WTC11 (cell line): ENCODE measurements at places on chromosomes 7 and 10. TPM values are rescaled to one million over a fixed set of nuclear protein-coding genes. Genes with fewer than 3 reads are reported as not detected.

GRCh38 chr7:151847136-151847535 is 29.8 kb downstream of the PRKAG2 start:
- no peaks in the 10 kb centered on the region for H3K27me3 ChIP-seq
- H3K36me3 ChIP-seq: no peaks in the 10 kb centered on the region
- no peak overlapping the region for H3K27ac ChIP-seq
- no peak for DNase-seq
- H3K4me1 ChIP-seq: 0 out of 2 replicates have a peak, but pooled peaks cover 2% of the 10 kb centered on the region

GRCh38 chr10:7043055-7043653 is 367.7 kb downstream of the SFMBT2 start:
- H3K4me1 ChIP-seq: no peaks in the 10 kb centered on the region
- no peak for DNase-seq
- no peaks in the 10 kb centered on the region for H3K36me3 ChIP-seq
- no peak overlapping the region for H3K27ac ChIP-seq
- peaks cover 4% of the 10 kb centered on the region; the same call in 1 of the 2 replicates for H3K27me3 ChIP-seq

DNA sequence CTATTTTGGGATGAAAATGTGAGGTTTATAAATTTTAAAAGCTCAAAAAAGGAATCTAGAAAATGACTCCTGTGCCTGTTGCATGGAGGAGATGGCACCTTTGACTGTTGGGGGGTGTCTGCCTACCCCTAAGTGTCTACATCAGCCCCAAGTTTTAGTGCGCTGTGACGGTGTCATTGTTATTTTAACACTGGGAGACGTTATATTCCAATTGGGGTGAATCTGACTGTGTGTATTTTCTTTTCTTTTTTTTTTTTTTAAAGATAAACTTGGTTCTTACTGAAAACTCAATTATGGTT is 517 bp downstream of the SRGN start:
- no peak overlapping the region for H3K4me3 ChIP-seq
- no peaks in the 10 kb centered on the region for H3K36me3 ChIP-seq
- no peak overlapping the region for H3K27ac ChIP-seq
- H3K27me3 ChIP-seq: no peaks in the 10 kb centered on the region
- DNase-seq: no peak

DNA sequence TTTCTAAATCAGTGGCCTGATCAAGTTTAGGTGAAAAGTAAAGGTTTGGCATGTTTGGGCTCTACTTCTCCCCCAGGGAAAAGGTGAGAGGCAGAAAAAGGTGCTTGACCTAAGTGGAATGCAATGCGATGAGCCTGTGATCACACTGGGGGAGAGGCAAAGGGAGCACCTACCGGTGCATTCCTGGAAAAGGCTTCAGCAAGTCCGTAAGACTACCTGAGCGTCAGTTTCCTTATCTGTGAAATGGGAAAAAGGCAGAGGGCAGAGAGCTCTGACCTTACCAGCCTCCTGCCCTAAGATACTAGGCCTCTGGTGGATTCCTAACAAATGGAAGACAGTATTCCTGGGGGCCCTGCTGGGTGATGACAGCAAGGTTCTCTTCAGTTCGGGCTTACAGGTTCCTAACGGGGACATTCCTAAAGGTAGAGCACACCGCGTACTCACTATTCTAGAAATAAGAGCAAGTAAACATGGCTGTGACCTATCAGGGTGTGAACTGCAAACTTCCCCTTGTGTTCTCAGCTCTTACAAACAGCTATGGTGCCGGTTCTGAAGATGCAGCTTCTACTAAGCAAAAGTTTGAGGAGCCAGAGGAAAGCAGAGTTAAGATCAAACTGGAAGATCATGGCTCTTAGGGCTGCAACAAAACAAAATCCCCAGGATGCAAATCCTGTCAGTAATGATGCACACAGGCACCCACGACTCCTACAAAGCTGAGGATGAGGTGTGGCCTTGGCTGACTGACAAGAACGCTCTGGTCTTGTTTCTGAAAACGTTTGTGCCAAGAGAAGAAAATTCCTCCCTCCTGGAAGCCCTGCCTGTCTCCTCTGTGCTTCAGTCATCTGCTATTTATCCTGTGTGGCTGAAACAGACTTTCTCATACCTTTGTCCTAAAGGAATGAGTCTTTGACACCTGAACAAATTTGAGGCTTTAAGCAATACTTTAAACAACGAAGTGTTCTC is 13.3 kb upstream of the ACSL5 start:
- H3K4me1 ChIP-seq: peaks cover 5% of the 10 kb centered on the region; the same call in 1 of the 2 replicates
- H3K36me3 ChIP-seq: no peaks in the 10 kb centered on the region
- peaks cover 6% of the 10 kb centered on the region for H3K27me3 ChIP-seq
- no peak overlapping the region for H3K4me3 ChIP-seq

Gene VAX1
- 0.04 TPM in 1 of 3 replicates, not detected in the others for total RNA-seq

- no peak for DNase-seq
- no peaks in the 10 kb centered on the region for H3K27me3 ChIP-seq
- H3K27ac ChIP-seq: no peak overlapping the region
- peaks cover 21% of the 10 kb centered on the region for H3K36me3 ChIP-seq
- H3K4me1 ChIP-seq: peaks cover 29% of the 10 kb centered on the region
Observed at GRCh38 chr7:98291717-98292116, 10.2 kb downstream of the BRI3 start.

- H3K27ac ChIP-seq: no peak overlapping the region
- no peaks in the 10 kb centered on the region for H3K4me1 ChIP-seq
- peaks cover 4% of the 10 kb centered on the region for H3K27me3 ChIP-seq
- H3K36me3 ChIP-seq: peaks cover 5% of the 10 kb centered on the region
Observed at GRCh38 chr7:150862356-150862755, 10.0 kb downstream of the AOC1 start.

Gene CHAT
- not detected in 3 replicates for total RNA-seq

Gene RAMP3
- total RNA-seq: 0.85 to 1.2 TPM (median 1.1 TPM) in 3 replicates

DNA sequence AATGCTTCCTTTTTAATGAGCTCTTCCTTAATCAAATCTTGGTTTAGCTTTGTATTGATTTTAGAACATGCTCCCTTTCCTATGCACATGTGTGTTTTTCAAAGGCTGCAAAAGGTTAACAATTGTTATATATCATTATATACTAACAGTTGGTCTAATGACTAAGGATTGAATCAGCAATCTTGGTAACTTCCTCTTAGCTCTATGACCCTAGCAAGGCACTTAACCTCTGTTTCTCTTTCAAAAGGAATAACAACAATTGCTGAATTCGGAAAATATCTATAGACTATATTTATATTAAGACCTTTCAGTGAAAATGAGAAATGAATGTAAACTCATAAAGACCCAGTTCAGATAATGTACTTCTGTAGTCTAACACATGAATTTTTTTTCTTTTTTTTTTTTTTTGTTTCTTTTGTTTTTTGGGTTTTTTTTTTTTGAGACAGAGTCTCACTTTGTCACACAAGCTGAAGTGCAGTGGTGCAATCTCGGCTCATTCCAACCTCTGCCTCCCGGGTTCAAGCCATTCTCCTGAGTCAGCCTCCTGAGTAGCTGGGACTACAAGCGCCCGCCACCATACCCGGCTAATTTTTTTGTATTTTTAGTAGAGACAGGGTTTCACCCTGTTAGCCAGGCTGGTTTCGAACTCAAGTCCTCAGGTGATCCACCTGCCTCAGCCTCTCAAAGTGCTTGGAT is 48.8 kb downstream of the HOXA1 start:
- no peak overlapping the region for H3K4me3 ChIP-seq
- no peak for DNase-seq
- H3K4me1 ChIP-seq: no peaks in the 10 kb centered on the region
- H3K36me3 ChIP-seq: peaks cover 8% of the 10 kb centered on the region
- no peak overlapping the region for H3K27ac ChIP-seq

DNA sequence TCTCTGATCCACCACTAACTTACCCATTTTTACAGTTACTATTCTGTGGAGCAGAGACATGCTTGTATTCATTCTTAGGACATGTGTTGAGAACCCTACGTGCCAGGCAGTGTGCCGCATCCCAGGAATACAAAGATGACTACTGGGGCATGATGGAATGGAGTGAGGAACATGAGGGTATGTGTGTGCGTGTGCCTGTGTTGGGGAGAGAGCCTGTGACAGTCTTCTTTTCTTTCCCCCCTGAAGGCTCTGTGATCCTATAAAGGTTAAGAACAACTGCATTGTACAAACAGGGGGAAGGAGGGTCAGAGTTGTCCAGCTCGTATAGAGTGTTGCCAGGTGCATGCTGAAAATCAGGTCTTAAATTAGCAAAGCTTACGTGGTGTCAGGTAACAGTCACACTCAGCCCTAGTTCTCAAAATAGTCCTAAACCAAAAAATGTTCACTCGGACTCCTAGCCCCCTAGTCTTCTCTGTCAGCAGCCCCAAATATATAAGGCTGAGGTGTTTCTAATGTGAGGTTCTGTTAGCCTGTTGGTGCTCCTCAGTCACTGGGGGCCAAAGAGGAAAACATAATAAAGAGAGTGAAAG is 161.9 kb downstream of the CELF2 start:
- no peaks in the 10 kb centered on the region for H3K36me3 ChIP-seq
- no peak overlapping the region for H3K27ac ChIP-seq
- DNase-seq: no peak
- H3K4me3 ChIP-seq: no peak overlapping the region
- H3K27me3 ChIP-seq: no peaks in the 10 kb centered on the region

Gene SEMA4G
- 9.7 to 13.0 TPM (median 11.8 TPM) in 3 replicates for total RNA-seq

Gene CREB5
- 1.1 to 1.7 TPM (median 1.3 TPM) in 3 replicates for total RNA-seq

GRCh38 chr7:12694817-12695216 is 7.4 kb downstream of the ARL4A start:
- no peak overlapping the region for H3K4me3 ChIP-seq
- no peak for DNase-seq
- H3K27me3 ChIP-seq: no peaks in the 10 kb centered on the region
- H3K27ac ChIP-seq: 0 out of 2 replicates have a peak overlapping the region, but pooled peaks have one; percentile 1
- H3K4me1 ChIP-seq: peaks cover 33% of the 10 kb centered on the region

Gene CLEC5A
- not detected in 3 replicates for total RNA-seq

Gene PRKG1
- total RNA-seq: 15.6 to 16.5 TPM (median 15.7 TPM) in 3 replicates

Gene CTNNA3
- total RNA-seq: 3.4 to 6.1 TPM (median 4.0 TPM) in 3 replicates

- H3K27me3 ChIP-seq: no peaks in the 10 kb centered on the region
- H3K4me1 ChIP-seq: peaks cover 38% of the 10 kb centered on the region
- no peak for DNase-seq
- no peaks in the 10 kb centered on the region for H3K36me3 ChIP-seq
- no peak overlapping the region for H3K27ac ChIP-seq
Observed at GRCh38 chr10:77912576-77912975, 14.0 kb downstream of the DLG5 start.

DNA sequence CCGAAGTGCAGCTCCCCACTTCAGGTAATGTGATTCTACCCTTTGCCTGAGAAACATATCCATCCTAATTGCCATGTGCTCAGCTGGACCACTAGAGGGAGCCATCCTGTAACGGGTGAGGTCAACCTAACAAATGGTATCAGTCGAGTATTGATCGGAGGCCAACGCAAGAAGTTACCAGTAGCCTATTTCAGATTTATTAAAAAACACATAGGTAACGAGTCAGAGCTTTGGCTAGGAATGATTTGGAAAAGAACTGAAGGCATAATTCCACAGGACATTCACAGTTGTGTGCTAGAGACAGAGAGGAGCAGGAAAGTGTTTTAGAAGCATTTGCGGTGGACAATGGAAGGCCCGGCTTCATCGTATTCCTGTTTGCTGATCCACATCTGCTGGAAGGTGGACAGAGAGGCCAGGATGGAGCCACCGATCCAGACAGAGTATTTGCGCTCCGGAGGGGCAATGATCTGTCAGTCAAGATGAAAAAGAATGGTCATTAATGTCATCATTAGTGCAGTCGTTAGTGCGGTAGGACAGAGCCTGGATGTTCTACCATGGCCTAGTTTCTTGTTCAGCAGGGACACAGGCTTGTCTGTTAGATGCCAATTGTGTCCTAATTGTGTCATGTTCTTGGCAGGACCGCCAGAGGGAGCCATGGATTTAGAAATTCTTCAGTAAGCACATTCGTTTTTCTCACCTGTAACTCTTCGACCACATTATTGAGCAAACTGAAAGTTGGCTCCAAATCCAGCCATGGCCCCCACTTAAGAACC is 17.5 kb downstream of the ACTA2 start:
- no peaks in the 10 kb centered on the region for H3K36me3 ChIP-seq
- peak; percentile 74 for DNase-seq

DNA sequence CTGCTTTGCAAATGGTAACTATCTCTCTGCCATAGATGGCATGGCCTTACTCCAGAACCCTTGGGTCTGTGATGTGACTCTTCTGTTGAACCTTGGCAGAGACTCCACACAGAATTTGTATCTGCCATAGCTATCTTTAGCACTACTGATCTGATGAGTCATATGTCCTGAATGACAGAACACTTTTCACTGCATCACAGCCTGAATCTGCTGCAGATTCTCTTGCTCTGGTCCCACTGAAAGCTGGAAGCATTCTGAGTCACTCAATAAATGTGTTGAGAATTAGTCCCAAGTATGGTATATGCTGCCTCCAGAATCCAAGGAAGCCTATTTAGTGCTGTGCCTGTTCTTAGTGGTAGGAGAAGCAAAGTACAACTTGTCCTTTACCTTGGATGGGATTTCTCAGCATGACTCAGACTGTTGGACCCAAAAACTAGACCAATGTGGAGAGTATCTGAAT is 39.5 kb upstream of the ANKRD1 start:
- H3K27me3 ChIP-seq: peaks cover 74% of the 10 kb centered on the region
- H3K4me1 ChIP-seq: no peaks in the 10 kb centered on the region
- H3K27ac ChIP-seq: no peak overlapping the region
- DNase-seq: no peak

DNA sequence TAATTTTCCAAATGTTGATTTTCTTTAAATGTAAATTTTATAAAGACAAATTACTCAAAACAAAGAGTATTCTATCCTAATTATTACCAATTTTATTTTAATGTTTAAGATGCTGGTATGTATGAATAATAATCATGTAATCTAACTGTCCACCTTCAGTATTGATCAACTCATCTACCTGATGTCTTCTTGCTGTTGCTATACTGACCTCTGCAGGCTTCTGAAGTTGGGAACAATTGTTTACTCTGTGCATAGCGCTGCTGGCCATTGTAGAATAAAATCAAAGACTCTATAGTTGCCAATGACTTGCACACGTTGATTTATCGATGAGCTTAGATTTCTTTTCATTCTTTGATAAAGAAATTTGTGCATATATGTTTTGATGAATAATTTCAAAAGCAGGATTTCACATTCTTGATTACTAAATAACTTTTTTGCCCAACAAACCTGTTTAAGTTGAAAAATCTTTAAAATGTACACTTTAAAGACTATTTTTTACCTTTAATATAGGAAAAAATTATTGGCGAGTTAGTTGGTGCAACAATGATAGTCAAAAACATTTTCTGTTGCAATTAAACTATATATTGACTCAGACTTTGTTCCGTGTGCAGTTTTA is 282.3 kb downstream of the TFEC start:
- no peaks in the 10 kb centered on the region for H3K4me1 ChIP-seq
- H3K27ac ChIP-seq: no peak overlapping the region
- no peaks in the 10 kb centered on the region for H3K36me3 ChIP-seq

Gene NOS3
- total RNA-seq: 5.7 to 7.0 TPM (median 6.6 TPM) in 3 replicates

GRCh38 chr10:79179164-79179956 is 110.6 kb downstream of the ZMIZ1 start:
- peaks cover 34% of the 10 kb centered on the region for H3K4me1 ChIP-seq
- no peak overlapping the region for H3K27ac ChIP-seq
- H3K4me3 ChIP-seq: no peak overlapping the region
- no peaks in the 10 kb centered on the region for H3K27me3 ChIP-seq
- H3K36me3 ChIP-seq: no peaks in the 10 kb centered on the region

Gene FFAR4
- total RNA-seq: 0.07 to 0.15 TPM in 2 of 3 replicates, not detected in the other
